ENCODE measurements at places on chromosomes 13 and 19.

GRCh38 chr19:16078759-16079707 is 2.7 kb downstream of the TPM4 start:
- DNase-seq: peak; percentile 96

GRCh38 chr19:28868836-28869235 is 344.1 kb downstream of the UQCRFS1 start:
- no peak for DNase-seq

GRCh38 chr13:42007844-42008243 is 40.6 kb upstream of the DGKH start:
- DNase-seq: no peak

DNA sequence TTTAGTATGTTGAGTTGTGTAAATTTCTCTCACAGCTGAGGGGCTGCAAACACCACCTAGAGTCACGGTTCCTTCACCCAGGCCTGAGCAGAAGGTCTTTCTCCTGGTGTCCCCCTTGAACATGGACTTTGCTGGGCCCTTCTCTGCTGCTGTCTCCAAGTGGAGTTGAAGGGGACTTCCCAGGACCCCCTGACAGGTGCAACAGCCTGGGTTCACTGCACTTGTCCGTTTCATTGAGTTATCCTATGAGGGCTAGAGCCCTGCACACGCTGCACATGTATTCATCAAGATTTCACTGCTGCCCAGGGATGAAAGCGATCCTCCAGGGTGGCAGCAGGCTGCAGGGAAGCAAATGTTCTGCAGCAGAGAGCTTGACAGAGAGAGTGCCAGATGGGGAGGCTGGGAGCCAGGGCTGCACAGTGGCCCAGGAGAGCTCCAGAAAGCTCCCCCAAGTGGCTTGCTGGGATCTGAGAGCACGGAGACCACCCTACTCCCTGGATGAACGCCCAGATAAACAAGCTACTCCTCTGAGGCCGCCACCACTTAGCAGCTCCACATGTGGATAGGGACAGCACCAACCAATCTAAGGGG is 10.3 kb downstream of the TMEM272 start:
- DNase-seq: no peak

GRCh38 chr13:97570442-97570841 is 136.5 kb downstream of the RAP2A start:
- DNase-seq: no peak

DNA sequence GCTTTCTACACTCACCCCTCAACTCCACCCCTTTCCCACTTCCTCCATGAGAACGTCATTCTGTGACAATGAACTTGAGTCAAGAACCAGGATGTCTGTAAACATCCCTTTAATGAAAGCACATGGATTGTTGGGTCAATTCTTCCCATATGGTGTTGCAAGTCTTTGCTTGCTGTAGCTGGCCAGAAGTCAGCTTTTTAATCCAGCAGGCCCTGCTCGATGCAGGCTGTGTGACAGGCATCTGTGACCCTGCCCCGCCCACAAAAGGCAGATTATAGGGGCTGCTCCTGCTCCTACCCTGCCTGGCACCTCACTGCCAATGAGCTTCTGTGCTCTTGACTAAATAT is 78.0 kb downstream of the STARD13 start:
- no peak for DNase-seq

- no peak for DNase-seq
Measured at GRCh38 chr13:95650696-95651095, 6.2 kb upstream of the DZIP1 start.

- no peak for DNase-seq
Measured at GRCh38 chr13:111957913-111958450, 109.0 kb upstream of the SOX1 start.

DNA sequence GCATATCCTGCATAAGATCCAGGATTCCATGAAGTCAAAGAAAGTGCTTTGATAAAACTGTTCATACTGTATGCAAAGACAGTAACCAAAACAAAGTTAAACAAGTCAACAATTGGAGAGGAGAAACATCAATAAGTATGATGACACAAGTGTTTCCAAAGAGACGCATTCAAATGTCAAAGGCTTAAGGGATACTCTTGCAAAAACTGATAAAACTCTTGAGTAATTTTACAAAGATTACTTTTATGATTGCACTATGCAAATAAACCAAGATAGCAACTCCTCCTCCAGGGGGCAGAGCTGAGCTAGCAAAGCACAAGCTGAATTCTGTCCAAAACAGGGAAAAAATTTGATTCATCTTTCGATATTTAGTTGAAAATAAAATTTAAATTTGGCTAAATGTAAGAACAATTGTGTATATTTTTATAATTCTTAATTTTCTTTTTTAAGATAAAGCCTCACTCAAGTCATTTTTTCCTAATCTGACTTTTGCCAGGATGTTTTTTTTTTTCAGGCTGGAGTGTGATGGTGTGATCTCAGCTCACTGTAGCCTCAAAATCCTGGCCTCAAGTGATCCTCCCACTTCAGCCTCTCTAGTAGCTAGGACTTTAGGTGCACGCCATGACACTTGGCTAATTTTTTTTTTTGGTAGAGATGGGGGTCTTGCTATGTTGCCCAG is 84.0 kb downstream of the MZT1 start:
- peak; percentile 80 for DNase-seq

DNA sequence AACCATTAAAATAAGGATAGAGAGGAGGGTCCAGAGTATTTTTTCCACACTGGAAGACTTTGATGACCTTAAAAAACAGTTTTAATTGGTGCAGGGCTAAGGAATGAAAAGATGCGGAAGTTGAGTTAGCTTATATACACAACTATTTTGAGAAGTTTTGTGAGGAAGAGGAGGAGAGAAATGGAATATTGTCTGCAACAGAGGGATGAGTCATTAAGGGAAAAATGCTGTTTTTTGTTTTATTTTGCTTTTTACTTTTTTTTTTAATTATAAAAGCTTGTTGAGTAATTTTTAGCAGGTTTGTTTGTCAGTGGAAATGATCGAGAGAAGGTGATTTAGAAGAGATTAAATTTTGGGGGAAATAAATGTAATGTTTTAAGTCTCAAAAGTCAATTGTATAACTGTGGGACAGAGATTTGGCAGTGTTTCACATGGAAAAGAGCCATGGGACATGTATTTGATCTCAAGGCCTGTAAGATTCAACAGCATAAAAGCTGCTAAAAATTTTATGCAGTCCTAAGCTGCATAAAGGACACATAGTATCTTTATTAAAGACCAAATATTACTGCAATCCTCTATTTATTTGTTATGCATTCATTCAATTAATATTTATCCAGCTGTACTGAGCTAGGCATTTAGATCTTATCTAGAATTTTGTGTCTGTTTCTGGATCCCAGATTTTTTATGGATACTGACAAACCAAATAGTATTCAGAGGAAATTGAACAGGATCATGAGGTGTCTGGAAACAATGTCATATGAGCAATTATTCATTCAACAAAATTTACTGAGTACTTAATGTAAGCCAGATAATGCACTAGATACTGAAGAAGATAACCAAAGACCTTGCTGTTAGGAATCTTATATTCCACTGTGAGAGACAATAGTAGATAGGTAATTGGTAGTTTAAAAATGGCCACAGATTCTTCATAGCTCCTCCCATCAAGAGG is 72.7 kb downstream of the DNAJC15 start:
- no peak for DNase-seq

- DNase-seq: no peak
Measured at GRCh38 chr13:106049171-106049570, 486.3 kb downstream of the EFNB2 start.

DNA sequence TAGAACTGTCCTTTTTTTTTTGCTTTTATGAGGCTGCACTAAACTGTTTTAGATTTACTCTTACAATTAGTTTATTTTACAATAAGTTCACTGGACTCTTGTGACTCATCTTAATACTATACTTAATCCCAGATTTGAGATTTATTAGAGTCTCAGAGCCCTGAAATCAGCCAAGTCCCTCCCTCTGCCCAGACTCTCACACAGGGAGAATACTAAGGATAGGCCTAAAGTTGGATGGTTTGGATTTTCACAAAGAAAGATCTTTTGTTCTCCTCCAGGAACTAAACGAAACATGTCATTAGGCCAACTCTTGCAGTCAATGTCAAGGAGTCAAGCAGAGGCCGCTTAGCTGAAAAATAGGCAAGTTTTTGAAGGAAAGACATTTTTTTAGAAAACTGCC is 42.7 kb upstream of the MIR17HG start:
- DNase-seq: no peak

DNA sequence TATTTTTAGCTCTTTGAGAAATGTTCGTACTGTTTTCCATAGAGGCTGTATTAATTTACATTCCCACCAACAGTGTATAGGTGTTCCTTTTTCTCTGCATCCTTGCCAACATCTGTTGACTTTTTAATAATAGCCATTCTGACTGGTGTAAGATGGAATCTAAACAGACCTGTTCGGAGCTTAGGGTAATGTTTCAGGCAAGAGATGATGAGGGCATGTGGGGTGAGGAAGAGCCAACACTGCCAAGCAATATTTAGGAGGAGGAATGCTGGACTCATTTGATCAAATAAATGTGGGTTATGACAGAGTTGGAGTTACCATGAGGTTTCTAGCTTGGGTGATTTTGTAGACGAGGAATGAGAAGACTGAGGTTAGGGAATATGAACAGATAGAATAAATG is 382.9 kb downstream of the KLF12 start:
- DNase-seq: no peak

GRCh38 chr19:29014857-29015436 is 198.0 kb downstream of the UQCRFS1 start:
- no peak for DNase-seq

DNA sequence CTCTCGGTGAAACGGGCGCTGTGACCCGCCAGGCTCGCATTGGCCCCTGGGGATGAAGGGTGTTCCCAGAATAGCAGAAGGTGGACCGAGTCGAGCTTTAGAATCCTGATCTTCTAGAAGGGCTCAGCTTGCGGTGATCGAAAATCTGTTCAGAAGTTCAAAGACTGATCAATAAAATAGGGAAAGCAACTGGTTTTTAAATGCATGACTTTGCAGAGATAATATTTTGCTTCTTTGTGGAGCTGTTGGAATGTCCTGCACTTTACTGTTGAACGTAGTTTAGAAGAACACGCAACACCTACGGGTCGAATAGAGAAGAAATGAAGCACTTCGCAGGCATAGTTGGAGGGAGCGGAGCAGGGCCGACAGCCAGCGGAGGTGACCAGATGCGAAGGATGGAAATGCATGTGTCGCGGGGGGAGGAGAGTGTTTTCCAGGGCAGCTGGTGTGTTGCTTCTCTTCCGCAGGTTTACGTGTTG is 766 bp downstream of the CEBPG start:
- no peak for DNase-seq
